ENCODE measurements at places on chromosomes 6 and 20. TPM values are rescaled to one million over a fixed set of nuclear protein-coding genes. Genes with fewer than 3 reads are reported as not detected.

DNA sequence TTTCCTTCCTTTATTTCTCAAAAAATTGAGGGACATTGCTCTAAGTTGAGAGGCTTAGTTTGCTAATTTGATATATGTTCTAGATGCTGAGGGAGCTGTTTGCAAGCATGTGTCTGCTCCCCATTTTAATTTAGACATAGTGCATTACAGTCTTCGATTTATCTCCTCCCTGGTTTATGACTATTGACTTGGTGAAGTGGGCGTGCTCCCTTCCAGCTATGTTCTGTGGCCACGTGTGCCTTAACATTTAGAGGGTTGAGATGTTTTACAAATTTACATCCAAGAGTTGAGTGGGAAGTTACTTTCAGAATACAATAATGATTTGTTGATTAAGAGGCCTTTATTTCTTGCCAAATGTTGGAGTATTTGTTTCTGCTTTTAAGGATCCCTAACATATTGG, 48.2 kb downstream of the KLHL32 start:
- no peak for DNase-seq

DNA sequence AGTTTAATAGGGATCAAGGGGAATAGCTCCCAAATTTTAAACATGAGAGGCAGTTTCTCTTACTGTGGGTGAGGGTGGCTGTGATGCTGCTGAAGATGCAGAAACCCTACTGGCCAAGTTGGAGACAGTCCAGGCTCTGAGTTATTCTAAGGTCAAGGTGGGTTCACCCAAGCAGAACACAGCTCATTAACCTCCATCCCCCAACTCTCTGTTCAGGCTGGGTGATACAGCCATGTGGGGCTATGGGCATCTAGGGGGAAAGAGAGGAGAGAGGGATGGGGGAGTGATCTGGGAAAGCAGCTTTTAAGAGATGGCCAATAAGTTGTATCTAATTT, 18.9 kb upstream of the TRAM2 start:
- DNase-seq, result no peak

- DNase-seq, result no peak
Observed at GRCh38 chr20:37892001-37892400, 10.9 kb upstream of the VSTM2L start.

- DNase-seq, result peak; percentile 66
Observed at GRCh38 chr6:107323133-107323785, 136.1 kb downstream of the PDSS2 start.

DNA sequence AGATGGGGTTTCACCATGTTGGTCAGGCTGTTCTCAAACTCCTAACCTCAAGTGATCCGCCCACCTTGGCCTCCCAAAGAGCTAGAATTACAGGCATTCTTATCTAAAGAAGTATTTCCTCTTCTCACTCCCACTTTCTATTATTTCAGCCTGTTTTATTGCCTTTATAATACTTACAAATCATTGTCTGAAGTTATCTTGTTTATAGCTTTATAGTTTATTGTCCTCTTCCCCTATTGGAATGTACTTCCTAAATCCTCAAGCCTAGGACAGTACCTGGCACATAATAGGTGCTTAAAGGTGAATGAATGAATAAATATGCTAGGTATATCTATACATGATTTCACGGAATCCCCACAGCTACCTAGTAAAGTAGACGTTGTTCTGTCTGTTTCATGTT, 37.8 kb upstream of the RNF182 start:
- DNase-seq, result no peak

- DNase-seq, result peak; percentile 28
Observed at GRCh38 chr6:105550955-105551620, 148.2 kb upstream of the PREP start.

DNA sequence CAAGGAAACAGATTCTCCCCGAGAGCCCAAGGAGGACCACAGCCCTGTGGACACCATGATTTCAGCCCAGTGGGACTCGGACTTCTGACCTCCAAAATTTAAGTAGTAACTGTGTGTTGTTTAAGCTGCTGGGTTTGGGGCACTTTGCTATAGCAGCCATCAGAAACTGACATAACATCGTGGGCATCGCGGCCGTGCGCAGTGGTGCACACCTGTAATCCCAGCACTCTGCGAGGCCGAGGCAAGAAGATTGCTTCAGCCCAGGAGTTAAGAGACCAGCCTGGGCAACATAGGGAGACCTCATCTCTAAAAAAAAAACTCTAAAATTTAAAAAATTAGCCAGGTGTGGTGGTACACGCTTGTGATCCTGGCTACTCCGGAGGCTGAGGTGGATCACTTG, 175.8 kb downstream of the PREX1 start:
- no peak for DNase-seq

GRCh38 chr6:13666194-13667105, 45.2 kb downstream of the RANBP9 start:
- no peak for DNase-seq

- DNase-seq, result peak; percentile 67
Observed at GRCh38 chr20:19944772-19945459, 72.2 kb upstream of the NAA20 start.

- DNase-seq, result no peak
Observed at GRCh38 chr6:44339301-44339700, 3.1 kb upstream of the SPATS1 start.

DNA sequence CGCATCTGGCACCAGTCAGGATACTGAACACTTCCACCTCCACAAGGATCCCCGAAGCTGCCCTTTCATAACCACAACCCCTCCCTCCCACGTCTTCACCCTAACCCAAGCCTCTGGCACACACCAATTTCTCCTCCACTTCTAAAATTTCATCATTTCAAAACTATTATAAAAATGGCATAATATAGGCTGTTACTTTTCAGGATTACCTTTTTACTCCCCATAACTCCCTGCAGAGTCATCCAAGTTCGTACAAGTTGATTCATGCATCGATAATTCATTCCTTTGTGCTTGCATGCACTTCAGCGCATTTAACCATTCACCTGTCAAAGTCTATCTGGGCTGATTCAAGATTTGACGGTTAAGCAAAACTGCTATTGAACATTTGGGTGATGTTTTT, 30.6 kb upstream of the LY86 start:
- no peak for DNase-seq

- DNase-seq, result peak; percentile 19
Observed at GRCh38 chr20:32753731-32754130, 8.5 kb upstream of the DNMT3B start.

- DNase-seq, result peak; percentile 35
Observed at GRCh38 chr20:10609770-10610169, 64.0 kb downstream of the JAG1 start.

- peak; percentile 34 for DNase-seq
Observed at GRCh38 chr6:42482174-42482573, 30.4 kb upstream of the TRERF1 start.

DNA sequence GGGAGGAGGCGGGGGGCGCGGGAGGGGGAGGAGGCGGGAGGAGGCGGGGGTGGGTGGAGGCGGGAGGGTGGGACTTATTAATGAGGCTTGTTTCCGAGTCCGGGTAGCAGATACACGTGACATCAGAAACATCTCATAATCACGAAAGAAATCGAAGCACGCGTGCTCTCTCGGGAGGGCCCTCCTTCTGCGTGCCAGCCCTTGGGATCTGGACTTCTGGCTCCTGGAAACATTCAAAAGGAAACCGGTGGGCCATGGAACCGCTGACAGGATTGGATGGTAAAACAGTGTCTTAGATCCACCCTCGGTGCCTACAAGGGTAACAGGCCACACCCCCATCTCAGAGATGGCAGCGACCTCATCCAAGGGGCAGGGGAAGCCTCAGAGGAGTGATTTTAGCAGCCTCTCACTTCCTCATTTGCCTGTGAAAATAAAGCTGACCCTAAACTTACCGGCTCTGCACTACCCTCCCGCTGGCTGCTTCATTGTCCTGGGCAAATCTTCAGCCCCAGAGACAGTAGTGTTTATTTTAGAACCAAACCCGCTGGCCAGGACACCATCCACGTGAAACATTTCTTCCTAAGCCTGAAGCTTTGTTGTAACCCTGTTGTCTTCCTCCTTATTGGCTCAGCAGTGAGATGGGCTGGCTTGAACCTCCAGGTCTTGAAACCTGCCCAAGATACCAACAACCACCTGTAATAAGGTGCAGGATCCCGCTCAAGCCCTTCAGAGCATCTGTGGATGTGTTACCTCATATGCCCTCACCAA, 97.5 kb downstream of the PSMG4 start:
- DNase-seq, result peak; percentile 63

DNA sequence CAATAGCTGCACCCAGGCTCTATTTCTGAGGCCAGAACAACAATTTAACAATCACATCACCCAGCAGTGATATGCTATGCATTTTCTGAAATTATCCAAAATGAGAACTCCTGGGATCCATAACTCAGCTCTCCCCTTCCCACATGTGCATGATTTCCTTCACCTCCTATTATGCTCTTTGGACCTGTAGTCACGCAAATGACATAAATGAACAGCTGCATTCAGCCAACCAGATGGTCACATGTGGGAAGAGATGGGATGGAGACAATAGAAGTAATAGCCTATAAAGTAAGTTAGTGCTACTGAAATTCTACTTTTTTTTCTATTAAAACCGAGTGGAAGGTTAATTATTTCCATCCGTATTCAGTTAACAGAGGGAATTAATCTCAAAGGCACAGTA, 662.1 kb upstream of the ID4 start:
- no peak for DNase-seq

DNA sequence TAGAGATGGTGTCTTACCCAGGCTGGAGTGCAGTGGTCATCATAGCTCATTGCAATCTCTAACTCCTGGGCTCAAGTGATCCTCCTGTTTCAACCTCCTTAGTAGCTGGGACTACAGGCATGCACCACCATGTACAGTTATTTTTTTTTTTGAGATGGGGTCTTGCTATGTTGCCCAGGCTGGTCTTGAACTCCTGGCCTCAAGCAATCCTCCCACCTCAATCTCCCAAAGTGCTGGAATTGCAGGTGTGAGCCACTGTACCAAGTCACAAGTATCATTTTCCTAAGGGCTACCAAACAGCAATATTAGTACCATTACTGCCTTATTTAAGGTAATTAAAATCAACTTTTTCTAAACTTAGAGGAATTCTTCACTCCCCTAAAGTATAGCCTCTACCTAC, 49.4 kb downstream of the BACH2 start:
- no peak for DNase-seq

- DNase-seq, result no peak
Observed at GRCh38 chr20:17852323-17852722, 116.3 kb downstream of the SNX5 start.

GRCh38 chr20:3233131-3233990, 5.6 kb downstream of the SLC4A11 start:
- DNase-seq, result no peak

DNA sequence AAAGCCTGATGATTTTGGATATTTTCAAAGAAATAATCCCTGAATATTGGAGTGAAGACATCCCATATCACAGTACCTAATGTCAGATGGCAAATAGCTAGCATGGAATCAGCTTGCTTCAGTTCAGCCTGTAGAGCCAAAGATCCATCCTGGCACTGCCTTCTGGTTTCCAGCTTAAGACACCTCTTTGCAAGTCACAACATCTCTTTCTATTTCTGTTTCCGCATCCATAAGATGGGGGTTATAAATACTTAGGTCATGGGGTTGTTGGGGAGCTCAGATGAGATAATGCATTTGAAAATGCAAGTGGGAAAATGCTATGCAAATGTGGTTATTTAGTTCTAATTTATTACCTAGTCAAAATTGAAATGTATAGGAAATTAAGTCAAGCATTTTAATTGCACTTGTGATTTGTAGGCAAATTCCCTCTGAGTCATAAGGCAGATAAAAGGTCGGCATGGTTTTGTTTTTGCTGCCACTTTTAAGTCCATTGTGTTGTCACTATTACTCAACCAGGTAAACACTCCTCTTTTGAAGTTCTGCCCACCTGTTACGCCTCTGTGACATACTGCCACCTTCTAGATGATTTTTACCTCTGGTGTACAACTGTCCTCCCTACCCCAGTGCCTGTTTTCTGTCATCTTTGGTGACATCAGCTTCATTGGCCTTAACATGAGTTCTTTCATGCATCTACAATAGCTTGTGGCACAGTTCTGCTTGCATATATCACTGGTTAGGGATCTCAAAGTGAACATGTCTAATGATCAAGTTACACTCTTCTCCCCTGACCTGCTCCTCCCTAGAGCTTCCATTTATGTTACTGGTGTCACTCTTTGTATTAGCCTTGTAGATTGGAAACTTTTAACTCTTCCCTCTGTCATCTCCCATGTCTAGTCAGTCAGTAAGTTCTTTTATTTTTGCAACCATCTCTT, 96.6 kb downstream of the CDKAL1 start:
- no peak for DNase-seq

GRCh38 chr6:75217193-75217592, 11.3 kb upstream of the COL12A1 start:
- DNase-seq, result peak; percentile 88

DNA sequence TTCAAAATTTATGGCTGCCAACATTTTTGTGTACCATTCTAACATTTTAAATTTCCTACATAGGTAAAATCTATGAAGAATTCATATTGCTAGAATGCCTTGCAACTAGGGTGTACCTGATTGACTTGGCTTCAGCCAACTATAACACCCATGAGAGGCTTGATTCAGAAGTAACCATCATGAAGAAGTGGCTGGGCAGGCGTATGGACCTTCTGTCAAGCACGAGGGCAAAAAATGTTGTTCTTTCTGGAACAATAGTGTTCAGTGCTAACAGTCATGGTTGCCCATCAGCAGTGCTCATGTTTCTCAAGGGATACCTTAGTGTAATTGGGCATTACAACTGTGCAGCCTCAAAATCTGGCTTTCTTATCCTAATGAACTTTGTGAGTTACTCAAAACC, 42.9 kb downstream of the ID4 start:
- no peak for DNase-seq

GRCh38 chr20:17971300-17972013, 2.6 kb downstream of the MGME1 start:
- peak; percentile 57 for DNase-seq

- peak; percentile 10 for DNase-seq
Observed at GRCh38 chr6:105713474-105714118, 310.7 kb upstream of the PREP start.

GRCh38 chr6:165055231-165055630, 254.2 kb downstream of the C6orf118 start:
- DNase-seq, result no peak

DNA sequence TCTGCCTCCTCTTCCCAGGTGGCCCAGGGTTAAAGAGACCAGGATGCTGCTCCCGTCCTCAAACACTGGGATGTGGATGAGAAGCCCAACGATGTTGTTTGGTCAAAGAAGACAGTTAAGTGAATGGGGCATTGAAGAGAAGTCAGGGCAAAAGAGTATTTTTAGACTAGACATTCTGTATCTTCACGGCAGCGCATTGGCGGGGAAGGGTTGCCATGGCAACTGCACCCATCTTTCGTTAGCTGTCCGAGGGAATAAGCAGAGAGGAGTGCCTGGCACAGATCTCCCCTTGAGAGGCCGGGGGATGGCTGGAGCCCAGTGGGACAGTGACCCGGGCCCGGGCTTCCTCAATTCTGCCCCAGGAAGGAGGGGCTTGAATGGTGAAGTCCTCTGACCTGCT, 56.4 kb upstream of the GPR31 start:
- DNase-seq, result no peak

- no peak for DNase-seq
Observed at GRCh38 chr6:5091210-5092069, 6.3 kb downstream of the PPP1R3G start.

GRCh38 chr6:52574709-52575501, 2.0 kb downstream of the TRAM2 start:
- no peak for DNase-seq

SPTLC3 gene
- total RNA-seq, result 1.4 TPM

LBP gene
- total RNA-seq, result not detected

C20orf141 gene
- total RNA-seq, result not detected

GPSM3 gene
- 3.9 TPM for total RNA-seq

SOX12 gene
- total RNA-seq, result 1.1 TPM

HDGFL1 gene
- total RNA-seq, result not detected

RAB44 gene
- not detected for total RNA-seq

STK38 gene
- total RNA-seq, result 9.7 TPM

CASS4 gene
- total RNA-seq, result 26.1 TPM

CEP85L gene
- 24.2 TPM for total RNA-seq

PLA2G7 gene
- total RNA-seq, result not detected

Measured in IMR-90 (cell line).